ENCODE measurements at places on chromosomes 6 and 20.

GRCh38 chr6:129704708-129705107 lies 5.3 kb downstream of the ARHGAP18 start:
- no peak for DNase-seq

GRCh38 chr6:112939563-112939962 lies 592.4 kb downstream of the RFPL4B start:
- no peak for DNase-seq

DNA sequence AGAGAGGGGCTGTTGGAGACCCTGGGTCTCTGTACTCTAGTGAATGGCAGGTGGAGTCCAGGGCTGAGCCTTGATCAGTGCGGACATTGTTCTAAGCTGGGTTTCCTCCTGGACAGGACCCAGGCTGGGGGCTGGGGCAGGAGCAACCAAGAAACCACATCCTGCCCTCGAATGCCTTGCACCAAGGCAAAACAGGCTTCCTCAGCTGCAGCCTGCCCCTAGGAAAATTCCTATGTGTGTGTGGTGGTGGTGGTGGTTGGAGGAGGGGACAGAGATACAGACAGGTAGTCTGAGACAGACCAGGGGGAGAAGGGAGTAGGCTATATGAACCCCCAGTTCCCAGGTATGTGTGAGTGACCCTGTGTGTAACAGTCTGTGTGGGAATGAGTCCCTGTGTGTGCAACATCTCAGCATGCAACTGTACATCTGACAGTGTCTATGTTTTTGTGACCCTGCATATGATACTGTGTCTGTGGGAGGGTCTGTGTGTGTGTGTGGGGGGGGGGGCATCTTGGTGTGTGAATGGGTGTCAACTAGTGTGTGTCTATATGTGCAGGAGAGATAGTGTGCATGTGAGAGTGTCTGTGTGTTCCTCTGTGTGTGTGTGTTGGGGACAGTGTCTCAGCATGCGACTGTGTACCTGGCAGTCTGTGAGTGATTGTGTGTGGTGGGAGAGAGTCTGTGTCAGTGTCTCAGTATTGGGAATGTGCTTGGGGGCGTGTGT lies 3.0 kb downstream of the GLP1R start:
- DNase-seq, result no peak

GRCh38 chr20:57188576-57189079 lies 77.8 kb downstream of the BMP7 start:
- no peak for DNase-seq

GRCh38 chr6:63140114-63140513 lies 71.2 kb upstream of the FKBP1C start:
- DNase-seq, result no peak

DNA sequence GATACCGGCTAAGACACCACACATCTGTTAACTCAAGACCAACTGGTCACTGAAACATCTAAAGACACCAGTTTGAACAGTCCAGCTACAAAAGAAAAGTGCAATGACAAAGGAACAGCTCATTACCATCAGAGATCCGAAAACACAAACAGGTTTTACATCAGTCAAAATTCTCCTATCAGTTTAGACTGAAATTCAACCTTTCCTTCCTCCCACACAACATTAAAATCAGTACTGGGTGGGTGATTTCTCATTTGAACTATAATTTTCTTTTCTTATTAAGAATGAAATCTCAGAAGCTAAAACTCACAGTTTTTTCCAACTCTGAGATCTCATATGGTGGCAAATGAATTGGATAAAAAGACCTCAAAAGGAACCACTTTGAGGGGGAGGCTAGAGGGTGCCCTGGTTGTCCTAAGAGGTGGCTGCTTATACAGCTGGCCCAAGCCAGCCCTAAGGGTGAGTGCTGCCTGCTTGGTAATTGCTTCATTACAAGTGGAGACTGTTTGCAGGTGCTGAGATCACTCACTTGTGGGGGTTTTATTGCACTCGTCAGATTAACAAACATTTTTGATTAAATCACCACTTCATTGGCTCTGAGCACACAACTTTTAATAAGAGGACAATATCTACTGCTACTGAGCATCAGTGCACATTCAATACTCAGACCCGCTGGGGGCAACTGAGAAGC lies 4.3 kb downstream of the CCDC167 start:
- no peak for DNase-seq

DNA sequence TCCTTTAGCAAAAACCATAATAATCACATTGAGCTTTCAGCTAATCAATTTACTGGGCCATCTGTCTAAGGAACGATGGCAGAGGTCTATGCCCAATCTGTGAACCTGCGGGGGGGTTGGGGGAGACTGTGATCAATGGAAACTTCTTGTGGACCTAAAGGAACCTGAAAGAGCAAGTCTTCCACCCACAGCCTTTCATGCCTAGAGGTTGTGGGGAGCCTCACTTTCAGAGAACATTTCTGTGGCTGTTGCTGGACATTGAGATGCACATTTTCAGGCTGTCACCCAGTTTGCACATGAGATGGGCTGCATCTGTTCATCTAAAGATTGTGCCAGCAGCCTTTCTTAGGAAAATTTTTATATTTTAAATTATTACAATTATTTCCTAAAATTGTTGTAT lies 310.0 kb upstream of the SPTLC3 start:
- no peak for DNase-seq

GRCh38 chr6:64301307-64302236 lies 666.0 kb downstream of the PHF3 start:
- no peak for DNase-seq

DNA sequence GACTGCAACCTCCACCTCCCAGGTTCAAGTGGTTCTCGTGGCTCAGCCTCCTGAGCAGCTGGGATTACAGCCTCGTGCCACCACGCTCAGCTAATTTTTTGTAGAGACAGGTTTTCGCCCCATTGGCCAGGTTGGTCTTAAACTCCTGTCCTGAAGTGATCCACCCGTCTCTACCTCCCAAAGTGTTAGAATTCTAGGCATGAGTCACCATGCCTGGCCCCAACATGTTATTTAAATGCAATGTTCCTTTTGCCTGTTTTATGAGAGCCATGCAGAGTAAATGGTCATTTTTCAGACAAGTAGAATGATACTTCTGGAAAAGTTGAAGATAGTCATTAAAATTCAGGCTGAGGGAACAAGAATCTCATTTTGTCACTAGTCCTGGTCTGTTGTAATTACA lies 43.8 kb upstream of the RPS6KA2 start:
- DNase-seq, result no peak

Data from GM04503 (cell line).